Occipital lobe (tissue), 3 donors: ENCODE measurements at places on chromosomes 7 and 10. TPM values are rescaled to one million over a fixed set of nuclear protein-coding genes. Genes with fewer than 3 reads are reported as not detected.

DNA sequence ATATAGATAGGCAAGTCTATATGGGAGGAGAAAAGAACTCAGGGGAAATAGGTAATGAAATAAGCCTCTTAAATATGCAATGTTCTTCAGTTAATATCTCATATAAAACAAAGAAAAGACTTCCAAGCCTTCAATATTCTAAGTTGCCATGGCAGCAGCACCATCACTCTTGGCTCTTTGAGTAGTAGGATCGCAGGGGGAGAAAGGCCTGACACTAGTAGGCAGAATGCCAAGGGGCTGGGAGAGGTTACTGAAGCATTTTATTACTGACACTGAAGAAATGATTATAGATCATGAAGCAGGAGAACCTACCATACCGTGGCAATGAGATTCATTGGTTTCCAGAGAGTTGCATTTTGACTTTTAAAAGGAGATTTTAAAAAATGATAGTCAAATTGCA is 193.9 kb downstream of the NXPH1 start:
- DNase-seq: no peak

DNA sequence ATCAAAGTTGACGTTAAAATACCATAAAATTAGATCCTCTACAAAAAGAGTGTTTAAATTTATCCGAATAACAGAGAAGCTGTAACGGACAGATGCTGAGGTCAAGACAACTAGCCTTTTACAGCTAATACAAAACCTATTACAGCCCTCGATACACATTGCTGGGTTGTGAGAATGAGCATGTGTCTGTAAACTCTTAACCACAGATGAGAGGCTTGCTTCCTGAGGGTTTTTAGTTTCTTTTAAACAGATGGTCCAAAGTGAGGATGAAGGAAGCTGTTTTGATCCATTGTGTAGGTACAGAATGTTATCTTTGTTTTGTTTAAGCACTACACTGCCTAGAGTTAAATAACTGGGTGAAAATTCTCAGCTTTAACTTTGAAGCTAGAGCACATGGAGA is 578.2 kb downstream of the PARD3 start:
- no peak for DNase-seq

DNA sequence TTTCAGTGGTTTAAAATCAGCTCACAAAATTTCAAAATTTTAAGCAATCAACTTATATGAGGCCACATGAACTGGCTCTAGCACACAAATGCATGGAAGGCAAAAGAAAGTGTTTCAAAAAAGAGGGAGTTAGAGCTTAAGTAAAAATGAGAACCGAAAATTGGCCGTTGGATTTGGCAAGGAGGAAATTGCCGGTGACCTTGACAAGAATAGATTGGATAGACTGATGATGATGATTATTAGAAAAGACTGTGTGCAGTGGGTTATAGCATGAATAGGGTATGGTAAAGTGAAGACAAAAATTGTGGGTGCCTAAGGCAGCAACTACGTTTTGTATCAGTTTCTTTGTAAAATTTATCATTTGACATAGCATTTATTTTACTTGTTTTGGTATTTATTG is 175.7 kb downstream of the SEMA3D start:
- no peak for DNase-seq

EBLN1 gene
- total RNA-seq: not detected

DNA sequence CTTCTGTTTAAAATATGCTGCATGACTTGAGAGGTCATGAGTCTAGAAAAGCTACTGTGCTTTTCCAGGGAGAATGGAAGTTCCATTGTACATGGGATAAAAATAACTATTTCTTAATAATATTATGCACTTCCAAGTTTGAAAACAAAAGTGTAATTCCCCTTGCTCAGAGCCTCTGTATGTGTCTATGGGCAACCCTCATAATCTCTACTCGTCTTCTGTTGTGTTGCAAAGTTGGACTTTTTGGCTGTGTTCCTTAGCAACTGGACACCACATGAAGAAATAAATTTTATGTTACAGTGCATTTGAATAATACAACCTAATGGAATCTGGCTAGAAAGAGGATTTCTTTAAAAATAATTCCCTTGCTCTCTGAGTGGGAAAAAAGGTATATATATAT is 242.6 kb downstream of the TWIST1 start:
- DNase-seq: no peak

TSPAN13 gene
- 91.9 TPM for total RNA-seq

- no peak for DNase-seq
These were observed 341.2 kb upstream of the STEAP1 start for GRCh38 chr7:89813081-89813480.

MBL2 gene
- not detected for total RNA-seq

DNA sequence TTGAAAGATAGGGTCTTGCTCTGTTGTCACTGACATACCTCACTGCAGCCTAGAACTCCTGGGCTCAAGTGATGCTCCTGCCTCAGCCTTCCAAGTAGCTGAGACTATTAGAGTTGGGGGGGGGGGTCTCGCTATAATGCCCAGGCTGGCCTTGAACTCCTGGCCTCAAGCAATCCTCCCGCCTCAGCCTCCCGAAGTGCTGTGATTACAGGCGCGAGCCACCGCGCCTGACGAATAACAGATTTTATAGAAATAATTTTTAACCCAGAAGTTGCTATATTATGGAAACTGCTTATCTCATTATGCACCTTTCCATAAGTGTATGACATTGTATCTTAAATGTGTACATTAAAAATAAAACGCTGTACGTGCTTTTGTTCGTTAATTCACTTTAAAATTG is 846 bp downstream of the ANKRD26 start:
- DNase-seq: no peak

GRCh38 chr7:131173145-131173890 is 154.4 kb upstream of the MKLN1 start:
- DNase-seq: no peak

DNA sequence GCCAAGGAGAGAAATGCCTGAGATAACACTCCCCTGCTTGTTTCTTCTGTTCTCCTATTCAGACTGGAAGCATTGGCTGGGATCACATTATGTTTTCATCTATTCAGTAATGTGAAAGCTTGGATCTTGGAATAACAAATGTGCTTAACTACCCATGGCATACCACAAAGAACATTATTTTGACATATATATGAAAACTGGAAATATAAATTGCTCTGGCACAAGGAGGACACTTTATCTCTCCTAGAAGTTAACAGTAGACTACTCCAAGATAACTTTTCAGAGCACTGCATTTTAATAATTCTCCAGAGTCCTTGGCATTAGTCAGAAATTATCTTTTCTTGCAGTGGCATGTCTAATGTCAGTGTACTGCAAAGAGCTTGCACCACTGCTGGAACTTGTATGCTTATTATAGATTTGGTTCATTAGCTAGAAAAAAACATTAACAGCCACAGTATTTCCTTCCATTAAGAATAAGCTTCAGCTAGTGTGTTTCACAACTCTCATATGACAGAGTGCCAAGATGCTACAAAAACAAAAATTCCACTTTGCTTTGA is 169.3 kb upstream of the LRRN3 start:
- DNase-seq: no peak

GRCh38 chr7:71237945-71238344 is 106.0 kb downstream of the GALNT17 start:
- DNase-seq: no peak

GRCh38 chr7:27150568-27151340 is 1.6 kb downstream of the HOXA3 start:
- no peak for DNase-seq

DNA sequence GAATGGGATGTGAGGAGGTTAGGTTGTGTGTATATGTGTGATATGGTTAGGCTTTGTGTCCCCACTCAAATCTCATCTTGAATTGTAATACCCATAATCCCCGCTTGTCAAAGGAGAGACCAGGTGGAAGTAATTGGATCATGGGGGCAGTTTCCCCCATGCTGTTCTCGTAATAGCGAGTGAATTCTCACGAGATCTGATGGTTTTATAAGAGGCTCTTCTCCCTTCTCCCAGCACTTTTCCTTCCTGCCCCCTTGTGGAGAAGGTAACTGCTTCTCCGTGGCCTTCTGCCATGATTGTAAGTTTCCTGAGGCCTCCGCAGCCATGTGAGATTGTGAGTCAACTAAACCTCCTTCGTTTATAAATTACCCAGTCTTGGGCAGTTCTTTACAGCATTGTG is 47.3 kb downstream of the NPVF start:
- no peak for DNase-seq

STX1A gene
- total RNA-seq: 49.8 TPM

- no peak for DNase-seq
These were observed 60.2 kb downstream of the ZNF277 start for GRCh38 chr7:112266595-112267270.

IL2RA gene
- total RNA-seq: not detected

DNA sequence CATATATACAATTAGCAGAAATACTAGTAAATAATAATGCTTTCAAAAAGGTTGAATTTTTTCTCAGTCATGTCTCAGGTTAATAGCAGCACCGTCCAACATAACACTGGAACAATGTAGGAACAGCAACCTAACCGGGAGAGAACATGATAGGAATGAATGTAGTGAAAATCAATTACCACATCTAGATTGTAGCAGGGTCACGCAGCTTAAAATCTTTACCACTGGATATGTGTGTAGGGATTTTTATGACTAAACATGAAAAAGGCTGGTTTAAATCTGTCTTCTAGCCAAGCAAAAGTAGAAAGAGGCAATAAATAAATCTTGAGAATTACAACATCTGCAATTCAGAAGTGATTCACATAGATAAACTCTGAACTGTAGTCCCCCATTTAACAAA is 326.0 kb downstream of the DGKB start:
- DNase-seq: no peak

DNA sequence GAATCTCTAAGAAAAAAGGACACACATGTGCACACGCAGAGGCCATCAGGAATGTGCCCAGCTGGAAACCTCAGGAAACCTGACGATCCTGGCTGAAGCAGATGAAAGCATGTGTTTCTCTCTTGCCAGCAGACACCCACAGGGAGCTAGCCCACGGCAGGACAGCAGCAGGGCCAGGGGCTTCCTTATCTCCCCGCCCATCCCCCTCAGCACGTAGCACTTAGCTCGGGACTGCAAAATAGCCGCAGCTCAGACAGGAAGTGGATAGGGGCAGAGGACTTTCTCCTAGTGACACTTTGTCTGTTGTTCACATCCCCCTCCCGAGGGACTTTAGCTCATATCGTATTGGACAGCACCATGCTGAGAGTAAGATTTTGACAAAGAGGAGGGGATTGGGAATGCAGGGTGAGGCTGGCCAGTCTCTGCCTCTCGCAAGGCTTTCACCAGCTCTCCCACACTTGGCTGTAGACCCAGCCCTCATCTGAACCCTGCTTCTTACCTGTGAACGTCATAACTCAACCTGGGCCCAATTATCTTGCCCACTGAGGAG is 63.8 kb downstream of the MKI67 start:
- no peak for DNase-seq

DNA sequence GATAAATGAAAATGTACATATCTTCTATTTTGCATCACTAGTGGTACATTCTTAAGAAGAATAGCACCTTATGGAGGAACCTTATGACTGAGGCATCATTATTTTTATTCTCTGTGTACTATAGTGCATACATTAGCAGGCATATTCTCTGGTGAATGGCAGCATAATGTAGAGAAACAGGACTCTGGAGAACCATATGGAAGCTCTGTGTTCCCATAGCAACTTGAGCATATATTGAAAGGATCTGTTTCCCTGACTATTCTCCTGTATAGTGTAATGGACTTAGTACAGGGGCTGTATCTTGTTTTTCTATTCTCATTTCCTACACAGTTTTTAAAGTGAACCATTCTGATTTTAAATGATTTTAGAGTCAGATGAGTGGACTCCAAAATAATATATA is 128.4 kb upstream of the SMIM30 start:
- DNase-seq: no peak

- DNase-seq: no peak
These were observed 25.6 kb downstream of the ZNF783 start for GRCh38 chr7:149287622-149288021.

DNA sequence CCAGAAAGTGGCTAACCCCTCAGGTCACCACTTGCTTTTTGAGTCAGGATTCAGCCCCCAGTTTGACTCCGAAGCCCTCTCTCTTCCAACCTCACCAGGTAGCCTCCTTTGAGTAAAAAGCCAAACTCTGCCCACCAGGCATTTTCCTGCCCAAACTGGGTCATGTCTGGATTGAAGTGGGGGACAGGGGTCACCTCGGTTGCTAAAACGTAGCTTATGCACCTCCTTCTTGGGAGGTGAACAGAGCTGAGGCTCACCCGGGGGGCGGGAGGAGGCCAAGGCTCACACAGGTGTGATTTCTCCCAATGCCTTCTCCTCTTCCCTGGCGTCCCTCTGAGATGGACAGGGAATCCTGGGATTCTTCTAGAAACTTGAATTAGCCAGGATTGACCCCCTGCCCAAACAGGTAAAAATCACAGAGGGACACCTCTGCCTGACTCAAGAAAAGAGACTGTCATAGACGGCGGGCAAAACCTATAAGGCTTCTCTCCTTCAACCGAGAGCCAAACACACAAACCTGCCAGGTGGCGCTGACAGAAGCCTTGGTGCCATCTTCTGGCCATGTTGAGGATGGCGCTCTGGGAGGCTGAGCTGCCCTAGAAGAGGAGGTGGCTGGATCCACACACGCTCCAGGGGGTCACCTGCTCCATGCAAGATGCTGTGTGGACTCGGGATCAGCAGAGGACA is 51.6 kb downstream of the PRLHR start:
- DNase-seq: no peak

GRCh38 chr10:79563426-79563825 is 3.2 kb upstream of the SFTPA2 start:
- DNase-seq: no peak

DNA sequence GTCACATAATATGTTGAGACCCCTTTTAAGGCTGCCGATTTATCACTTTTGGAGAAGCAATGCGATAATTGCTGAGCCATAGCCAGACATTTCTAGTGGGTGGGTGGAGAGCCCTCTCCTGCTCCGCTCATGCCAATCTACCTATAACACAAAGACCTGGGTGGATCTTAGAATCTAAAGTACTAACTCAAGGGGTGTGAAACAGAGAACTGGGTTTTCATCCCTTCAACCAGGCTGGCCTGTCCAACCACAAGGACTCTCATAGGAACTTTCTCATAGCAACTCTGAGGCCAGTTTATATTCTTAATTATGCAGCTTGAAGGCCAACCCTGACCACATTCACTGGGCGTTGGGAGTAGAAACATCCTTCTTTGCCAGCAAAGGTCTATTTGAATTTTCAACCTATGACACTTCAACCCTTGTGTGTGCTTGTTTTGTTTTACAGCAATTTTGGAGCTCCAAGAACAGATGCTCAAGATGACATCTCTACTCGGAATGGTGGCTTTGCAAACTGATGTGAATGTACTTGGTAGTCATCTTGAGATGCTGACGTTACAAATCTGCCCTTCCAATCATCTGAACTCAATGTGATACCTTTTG is 1198.2 kb upstream of the AUTS2 start:
- no peak for DNase-seq

DNA sequence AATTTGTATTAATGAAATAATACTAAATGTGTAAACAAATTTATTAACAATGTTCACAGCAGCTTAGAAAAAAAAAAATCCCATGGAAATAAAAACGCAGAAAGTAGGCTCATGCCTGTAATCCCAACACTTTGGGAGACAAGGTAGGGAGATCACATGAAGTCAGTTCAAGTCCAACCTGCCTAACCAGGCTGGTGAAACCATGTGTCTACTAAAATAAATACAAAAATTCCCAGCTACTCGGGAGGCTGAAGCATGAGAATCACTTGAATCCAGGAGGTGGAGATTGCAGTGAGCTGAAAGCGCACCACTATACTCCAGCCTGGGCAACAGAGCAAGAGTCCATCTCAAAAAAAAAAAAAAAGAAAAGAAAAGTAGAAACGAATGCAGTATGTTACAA is 36.2 kb downstream of the LARP4B start:
- DNase-seq: no peak

GRCh38 chr10:103467406-103467805 is 8.7 kb upstream of the CALHM1 start:
- no peak for DNase-seq

- no peak for DNase-seq
These were observed 119.0 kb downstream of the ATE1 start for GRCh38 chr10:121808835-121809234.
